ENCODE measurements at places on chromosomes 6 and 20. TPM values are rescaled to one million over a fixed set of nuclear protein-coding genes. Genes with fewer than 3 reads are reported as not detected.

- DNase-seq, result no peak
Measured at GRCh38 chr6:125968493-125968892, 11.9 kb downstream of the HINT3 start.

DNA sequence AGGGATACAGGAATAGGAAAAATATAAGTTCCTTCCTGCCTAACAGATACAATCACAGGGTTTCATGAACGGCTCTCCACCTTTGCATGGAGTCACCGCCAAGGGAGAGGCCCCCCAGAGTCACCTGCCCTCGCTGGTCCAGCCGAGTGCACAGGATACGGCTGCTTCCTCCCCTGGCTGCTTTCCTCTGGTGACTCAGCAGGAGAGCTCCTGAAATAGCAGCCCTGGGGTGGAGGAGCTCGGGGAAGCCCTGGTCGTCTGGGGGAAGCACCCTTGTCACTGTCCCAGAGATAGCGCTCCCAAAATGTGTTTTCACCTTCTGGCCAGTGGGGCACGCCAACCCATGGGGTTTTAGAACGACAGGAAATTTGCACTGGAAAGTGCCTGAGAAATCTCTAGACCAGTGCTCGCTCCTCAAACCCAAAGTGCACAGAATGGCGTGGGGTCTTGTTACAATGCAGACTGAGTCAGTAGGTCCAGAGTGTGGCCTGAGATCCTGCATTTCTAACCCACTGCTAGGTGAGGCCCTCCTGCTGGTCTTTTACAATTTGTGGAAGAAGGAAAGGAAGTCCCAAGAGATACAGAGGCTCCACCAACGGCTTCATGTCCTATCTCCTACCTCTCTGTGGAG is 35.9 kb upstream of the FAM50B start:
- DNase-seq, result peak; percentile 77

DNA sequence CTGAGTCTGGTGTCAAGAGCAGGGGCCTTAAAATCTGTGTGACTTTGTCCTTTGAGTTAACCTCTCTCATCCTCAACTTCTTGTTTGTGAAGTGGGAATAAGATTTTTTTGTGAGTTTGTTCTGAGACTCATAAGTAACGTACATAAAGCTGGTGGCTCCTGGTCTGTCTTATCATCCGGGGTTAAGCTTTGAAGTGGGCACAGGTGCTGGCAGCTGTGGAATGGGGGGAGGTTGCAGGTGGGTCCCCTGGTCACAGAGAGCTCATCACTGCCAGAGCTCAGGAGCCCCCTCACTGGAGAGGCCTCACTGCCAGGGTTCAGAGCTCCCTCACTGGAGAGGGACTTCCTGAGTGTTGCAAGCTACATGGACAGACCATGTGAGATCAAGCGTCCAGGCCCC is 174.1 kb downstream of the NRN1 start:
- DNase-seq, result no peak

DNA sequence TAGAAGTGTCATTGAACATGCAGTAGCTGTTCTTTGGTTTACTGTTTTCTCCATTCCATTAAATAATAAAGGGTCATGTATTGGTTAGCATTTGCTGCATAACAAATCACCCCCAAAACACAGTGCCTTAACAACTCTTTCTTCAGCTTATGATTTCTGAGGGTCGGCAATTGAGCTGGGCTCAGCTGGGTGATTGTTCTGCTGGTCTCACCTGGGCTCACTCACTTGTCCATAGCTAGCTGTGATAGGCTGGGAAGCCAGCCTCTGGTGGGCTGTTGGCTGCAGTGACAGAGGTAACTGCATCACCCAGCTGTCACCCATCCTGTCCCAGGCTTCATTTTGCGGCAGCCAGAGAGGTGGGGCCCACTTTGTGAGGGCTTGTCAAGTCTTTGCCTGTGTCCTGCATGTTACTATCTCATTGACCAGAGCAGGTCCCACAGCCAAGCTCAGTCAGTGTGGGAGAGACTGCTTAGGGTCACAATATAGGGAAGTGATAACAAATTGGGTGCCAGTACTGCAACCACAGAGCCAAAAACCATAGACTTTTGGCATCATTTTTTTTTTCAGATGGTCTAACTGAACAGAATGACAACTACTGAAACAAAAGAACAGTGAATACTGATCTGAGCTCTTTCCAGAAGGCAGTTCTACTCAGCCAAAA is 76.9 kb downstream of the SYNDIG1 start:
- DNase-seq, result no peak

GRCh38 chr6:456358-456867 is 64.9 kb downstream of the IRF4 start:
- no peak for DNase-seq

GRCh38 chr6:118017301-118017848 is 110.3 kb downstream of the SLC35F1 start:
- DNase-seq, result no peak

- DNase-seq, result no peak
Measured at GRCh38 chr6:80357081-80357480, 250.6 kb downstream of the BCKDHB start.

DNA sequence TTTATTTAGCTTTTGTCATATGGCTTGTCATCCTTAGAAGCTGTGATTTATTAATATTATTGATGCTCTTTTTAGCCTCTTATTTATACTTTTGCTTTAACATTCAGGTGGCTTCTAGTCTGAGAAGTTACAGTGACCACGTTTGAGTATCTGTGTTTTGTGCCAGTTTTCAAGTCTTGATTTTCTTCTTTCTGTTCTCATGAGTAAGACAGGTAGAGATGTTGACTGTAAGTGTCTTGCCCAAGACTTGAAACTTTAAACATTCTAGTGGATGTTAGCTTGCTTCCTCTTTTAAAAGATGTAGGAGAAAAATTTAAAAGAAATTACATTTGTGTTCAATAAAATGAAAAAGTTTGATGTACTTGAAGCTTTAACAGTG is 122.6 kb downstream of the LRRC1 start:
- DNase-seq, result no peak

DNA sequence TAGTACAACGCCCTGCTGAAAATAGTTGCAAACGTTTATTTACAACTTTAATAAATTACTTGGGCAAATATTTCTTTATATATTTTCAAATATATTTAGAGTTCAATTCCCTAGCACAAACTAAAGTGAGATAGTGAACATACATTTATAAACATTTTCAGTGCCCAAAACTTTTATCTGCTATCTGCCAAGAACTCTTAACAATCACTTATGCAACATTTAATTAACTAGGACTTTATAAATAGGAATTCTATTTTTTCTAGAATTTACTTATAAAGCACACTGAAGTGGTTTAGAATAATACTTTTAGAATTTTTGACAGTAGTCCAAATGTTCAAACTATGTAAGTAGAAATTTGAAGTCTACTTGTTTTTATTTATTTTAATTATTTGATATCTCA is 452.6 kb upstream of the RGS17 start:
- DNase-seq, result no peak

DNA sequence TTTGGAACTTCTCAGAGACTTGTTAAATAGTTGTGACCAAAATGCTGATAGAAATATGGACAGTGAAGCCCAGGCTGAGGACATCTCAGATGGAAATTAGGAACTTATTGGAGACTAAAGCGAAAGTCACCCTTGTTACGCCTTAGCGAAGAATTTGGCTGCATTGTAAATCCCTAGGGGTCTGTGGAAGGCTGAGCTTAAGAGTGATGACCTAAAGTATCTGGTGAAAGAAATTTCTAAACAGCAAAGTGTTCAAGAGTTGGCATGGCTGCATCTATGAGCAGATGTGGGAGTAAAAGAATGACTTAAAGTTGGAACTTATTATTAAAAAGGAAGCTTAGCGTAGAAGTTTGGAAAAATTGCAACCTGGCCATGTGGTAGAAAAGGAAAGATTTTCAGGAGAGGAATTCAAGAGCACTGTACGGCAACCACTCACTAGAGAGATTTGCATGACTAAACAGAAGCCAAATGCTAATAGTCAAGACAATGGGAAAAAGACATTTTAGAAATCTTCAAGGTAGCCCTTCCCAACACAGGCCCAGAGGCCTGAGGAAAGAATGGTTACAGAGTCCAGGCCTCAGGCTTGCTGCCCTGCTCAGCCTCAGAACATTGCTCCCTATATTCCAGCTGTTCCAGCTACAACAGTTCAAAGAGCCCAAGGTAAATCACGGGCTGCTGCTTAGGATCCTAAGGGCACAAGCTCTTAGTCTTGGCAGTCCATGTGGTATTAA is 61.6 kb upstream of the TNFRSF21 start:
- no peak for DNase-seq

DNA sequence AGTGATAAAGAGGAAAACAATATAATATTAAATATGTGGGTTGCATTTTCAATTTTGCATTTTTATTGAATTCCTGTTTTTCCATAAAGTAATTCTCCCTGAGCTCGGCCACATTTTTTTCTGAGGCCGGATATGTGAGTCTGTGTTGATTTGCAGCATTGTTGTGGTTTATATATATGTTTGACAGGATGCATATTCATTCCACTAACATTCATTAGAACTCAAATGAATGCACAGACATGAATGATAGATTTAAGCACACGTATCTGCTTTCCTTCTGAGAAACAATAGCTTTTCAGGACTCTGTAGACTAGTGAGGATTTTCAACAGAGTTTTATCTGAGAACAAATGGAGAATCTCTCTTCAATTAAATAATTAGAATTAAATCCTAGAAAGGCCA is 10.6 kb upstream of the EXOC2 start:
- DNase-seq, result no peak

DNA sequence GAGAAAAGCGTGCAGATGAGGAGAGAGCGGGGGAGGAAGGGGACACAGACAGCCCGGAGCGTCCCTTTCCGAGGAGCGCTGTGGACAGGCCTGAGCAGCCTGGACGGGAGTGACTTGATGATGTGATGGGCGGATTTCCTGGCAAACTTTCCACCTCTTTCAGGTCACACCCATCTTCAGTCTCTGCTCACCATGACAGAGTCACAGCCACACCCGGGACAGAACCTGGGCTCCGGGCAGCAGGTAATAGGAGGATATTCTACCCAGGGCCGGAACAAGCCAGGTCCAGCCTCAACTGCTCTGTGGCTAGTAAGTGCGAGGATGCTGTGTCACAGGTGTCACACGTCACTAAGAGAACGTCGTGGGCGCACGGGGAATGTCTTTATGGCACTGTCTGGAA is 84.3 kb downstream of the THBS2 start:
- DNase-seq, result no peak

- no peak for DNase-seq
Measured at GRCh38 chr6:128028183-128028582, 127.3 kb upstream of the THEMIS start.

Gene SCGN
- total RNA-seq, result not detected

Gene PROKR2
- total RNA-seq, result not detected

Gene HTR1E
- total RNA-seq, result not detected

Gene C6orf118
- total RNA-seq, result not detected

Gene HRH3
- total RNA-seq, result not detected

Gene C6orf52
- not detected for total RNA-seq

Gene PTCRA
- total RNA-seq, result not detected

Gene EPPIN
- total RNA-seq, result not detected

Gene LPIN3
- 21.4 TPM for total RNA-seq

Data from aorta (tissue), 5 donors.